ENCODE measurements at places on chromosomes 4 and X.
A peak's percentile ranks its signal among the peaks of the same experiment; 100 is the strongest.

GRCh38 chr4:2843941-2844584, 419 bp downstream of the ADD1 start:
- DNase-seq = peak; percentile 61

DNA sequence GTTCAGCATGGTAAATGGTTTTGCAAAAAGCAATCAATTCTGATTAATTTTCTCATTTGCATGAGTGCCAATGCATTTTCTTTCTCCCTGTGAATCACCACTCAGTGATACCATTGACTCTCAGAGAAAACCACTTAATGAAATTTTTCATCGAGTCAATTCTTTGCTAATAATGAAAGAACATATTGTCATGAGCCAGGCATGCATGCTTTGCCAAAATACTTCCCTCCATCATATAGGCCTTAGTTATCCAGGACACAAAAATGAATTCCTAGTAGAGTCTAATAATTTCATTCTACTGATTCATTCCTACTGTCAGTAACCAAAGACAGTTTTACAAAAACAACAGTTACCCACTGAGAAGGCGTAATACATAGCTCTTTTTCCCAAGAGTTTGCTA, 680.0 kb downstream of the TRIML1 start:
- DNase-seq = no peak

DNA sequence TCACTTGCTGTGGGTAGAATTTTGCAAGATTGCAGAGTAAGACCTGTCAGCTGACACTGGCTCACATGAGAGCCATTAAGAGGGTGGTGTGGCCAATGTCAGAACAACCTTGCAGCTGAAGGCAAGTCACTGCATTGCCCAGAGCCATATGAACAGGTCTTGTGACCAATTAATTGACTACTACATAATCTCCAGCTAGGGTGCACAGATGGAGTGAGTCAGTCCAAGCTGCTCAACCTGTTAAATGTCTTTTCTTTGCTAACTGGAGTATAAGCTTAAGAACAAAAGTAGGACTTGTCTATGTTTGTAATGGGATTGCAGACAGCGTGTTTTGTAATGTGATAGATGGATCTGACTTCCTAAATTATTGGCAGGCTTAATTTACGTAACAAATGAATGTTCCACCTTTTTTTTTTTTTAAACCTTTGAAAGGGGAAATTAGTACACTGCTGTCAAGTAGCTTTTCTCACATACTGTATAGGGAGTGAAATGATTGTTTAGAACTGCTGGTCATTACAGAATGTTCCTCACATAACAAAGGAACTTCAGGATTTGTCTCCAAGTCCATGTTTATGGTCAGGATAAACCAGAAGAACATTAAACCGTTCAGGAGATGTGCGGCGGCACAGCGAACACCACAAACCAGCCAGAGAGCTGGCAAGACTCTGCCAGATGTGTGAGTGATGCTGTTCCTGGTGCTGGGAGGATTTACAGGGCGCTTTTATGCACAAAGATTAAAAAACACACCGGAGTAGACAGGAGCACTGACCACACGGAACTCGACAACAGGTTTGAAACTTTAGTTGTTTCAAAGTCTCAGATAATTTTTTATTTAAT, 37.0 kb downstream of the FNIP2 start:
- DNase-seq = no peak

DNA sequence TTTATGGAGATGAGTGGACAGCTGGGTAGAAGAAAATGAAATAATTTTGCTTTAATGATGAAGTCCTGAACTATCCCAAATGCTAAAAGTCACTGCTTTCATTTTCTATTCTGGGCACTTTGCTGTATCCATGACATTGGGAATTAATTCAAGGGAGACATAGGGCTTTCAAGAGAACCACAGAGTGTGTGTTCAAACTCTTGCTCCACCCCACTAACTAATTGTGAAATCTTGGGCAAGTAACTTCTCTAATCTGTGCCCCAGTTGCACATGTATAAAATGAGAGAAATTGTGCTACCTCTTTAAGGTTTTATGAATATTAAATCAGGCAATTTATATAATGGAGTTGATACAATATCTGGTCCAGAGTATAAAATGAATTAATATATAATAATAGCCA, 1422.0 kb downstream of the ADGRL3 start:
- DNase-seq = no peak

DNA sequence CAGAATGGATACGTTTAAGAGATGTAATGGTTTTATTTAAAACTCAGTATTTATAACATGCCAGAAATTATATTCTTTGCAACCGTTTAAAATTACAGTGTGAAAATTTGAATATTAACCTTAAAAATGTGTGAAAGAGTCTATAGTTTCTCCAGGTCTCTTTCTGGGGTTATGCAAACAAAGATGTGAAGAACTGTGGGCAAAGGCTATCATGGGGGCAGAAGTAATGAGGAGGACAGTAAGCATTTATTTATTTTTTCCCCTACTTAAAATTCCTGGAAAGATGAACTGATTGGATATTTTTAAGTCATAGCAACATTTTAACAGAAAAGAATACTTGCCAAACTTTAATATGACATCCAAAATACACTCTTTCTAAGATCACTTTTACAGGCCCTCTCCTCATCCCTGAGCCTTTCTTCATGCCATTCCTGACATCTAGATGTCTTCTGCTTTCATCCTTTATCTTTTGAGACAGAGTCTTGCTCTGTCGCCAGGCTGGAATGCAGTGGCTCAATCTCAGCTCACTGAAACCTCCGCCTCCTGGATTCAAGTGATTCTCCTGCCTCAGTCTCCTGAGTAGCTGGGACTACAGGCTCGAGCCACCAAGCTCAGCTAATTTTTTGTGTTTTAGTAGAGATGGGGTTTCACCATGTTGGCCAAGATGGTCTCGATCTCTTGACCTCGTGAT, 46.1 kb downstream of the TMEM131L start:
- no peak for DNase-seq

DNA sequence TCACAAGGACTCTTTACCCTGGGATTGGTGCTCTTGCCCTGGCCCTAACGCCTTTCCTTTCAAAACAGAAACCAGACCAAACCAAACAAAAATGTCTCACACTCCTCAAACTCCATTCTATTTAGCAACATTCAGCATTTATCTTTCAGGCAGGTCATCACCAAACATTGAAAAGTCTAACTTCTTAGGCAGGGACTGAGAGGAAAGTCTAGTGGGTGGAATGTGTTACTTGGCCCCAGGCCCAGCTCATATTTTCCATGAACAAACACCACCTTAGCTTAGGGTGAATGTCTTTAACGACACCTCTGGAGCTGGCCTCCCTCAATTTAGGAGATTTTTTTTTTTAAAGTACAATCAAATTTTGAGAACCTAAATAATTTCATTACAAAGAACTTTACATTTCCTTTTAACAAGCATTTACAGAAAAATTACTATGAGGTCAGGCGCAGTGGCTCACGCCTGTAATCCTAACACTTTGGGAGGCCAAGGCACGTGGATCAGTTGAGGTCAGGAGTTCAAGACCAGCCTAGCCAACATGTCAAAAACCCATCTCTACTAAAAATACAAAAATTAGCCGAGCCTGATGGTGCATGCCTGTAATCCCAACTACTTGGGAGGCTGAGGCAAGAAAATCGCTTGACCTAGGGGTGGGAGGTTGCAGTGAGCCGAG, 10.2 kb upstream of the N4BP2 start:
- DNase-seq = no peak

- no peak for DNase-seq
Measured at GRCh38 chrX:20217271-20217670, 49.4 kb downstream of the RPS6KA3 start.

DNA sequence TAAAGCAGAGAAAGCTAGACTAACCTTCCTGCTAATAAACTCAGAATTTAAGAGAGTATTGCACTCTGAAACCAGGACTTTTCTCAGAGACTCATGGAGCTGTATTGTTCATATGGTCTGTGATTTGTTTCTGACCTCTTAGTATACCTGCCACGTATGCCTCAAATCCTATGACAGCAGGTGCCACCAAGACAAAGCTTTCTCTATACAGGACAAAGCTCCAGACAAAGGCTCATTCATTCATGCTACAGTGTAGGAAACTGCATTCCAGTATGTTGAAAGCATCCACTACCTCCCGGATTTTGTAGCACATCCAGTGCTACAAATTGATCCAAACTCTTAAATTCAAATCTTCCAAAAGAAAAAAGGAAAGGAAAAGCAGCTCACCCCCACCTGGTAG, 178.3 kb downstream of the CHIC2 start:
- no peak for DNase-seq

GRCh38 chrX:107654566-107654871, 26.2 kb downstream of the PRPS1 start:
- peak; percentile 39 for DNase-seq

- DNase-seq = peak; percentile 74
Measured at GRCh38 chrX:109475174-109475891, 6.6 kb downstream of the GUCY2F start.

GRCh38 chrX:25537699-25538098, 521.9 kb upstream of the ARX start:
- DNase-seq = no peak

DNA sequence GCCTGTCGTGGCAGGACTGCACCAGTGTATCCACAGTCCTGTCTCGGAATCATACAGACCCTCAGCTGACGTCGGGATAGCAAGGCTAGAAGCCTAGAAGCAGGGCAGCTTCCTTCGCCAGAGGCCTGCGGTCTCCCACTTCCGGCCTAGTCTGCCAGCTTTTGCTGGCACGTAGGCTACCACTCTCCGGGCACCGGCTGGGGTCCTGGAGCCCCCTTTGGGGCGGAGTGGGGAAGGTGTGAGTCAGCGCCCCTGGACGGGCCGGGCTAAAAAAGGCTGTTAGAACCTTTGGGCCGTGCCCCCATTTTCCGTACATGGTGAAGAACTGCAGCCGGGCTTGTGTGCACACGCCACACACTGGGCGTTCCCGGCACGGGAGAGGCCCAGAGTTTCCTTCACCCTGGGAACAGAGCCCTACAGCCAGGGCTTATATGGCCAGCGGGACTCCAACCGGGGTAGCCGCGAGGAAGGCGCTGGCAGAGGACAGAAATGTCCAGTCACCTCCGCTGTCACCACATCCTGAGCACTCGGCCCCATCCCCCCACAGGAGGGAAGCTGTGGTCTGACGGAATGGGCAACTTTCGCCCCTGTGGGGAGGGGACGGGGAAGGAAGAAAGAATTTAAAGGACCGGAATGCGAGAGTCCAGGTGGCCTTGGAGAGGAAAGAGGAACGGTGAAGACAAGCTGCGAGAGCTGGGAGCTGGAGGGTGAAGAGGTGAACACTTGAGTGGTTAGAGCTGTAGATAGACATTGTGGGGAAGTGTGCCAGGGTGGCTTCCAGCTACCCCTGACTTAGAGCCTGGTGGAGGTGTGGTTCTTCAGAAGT, 4.6 kb downstream of the MAGIX start:
- peak; percentile 49 for DNase-seq

GRCh38 chrX:132883358-132883915, 75.0 kb downstream of the HS6ST2 start:
- DNase-seq = no peak

DNA sequence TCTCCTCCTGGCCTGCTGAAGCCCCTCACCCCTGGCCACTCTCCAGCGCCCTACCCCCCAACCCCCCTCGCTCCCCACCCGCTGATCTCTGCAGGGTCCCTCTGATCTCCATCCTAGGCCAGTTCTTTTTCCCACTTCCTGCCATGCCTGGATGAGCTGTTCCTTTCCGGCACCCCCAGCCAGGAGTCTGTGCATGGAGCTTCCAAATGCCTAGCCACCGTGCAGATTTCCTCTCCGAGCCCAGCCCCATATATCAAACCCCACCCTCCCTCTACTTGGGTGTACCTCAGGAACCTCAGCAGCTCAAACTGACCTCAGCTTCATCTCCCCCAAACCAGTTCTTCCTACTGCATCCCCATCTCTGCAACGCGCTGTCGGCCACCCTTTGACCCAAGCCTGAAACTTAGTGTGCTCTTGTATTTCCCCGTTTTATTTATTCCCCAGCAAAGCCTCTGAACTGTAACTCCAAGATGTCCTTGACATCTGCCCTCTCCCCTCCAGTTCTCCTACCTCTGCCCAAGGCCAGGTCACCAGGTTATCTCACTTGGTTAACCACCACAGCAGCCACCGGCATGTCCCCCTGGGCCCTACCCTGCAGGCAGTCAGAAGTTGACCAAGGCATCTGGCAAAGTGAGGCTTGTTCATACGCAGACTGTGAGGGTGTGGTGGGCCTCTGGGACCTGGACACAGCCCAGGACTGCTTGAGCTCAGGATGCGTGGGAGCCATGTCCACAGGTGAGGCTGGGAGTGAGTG, 194.9 kb upstream of the PSAPL1 start:
- no peak for DNase-seq

- DNase-seq = no peak
Measured at GRCh38 chr4:20196476-20196875, 55.2 kb upstream of the SLIT2 start.

GRCh38 chr4:188822698-188823097, 683.5 kb downstream of the TRIML1 start:
- DNase-seq = peak; percentile 76

DNA sequence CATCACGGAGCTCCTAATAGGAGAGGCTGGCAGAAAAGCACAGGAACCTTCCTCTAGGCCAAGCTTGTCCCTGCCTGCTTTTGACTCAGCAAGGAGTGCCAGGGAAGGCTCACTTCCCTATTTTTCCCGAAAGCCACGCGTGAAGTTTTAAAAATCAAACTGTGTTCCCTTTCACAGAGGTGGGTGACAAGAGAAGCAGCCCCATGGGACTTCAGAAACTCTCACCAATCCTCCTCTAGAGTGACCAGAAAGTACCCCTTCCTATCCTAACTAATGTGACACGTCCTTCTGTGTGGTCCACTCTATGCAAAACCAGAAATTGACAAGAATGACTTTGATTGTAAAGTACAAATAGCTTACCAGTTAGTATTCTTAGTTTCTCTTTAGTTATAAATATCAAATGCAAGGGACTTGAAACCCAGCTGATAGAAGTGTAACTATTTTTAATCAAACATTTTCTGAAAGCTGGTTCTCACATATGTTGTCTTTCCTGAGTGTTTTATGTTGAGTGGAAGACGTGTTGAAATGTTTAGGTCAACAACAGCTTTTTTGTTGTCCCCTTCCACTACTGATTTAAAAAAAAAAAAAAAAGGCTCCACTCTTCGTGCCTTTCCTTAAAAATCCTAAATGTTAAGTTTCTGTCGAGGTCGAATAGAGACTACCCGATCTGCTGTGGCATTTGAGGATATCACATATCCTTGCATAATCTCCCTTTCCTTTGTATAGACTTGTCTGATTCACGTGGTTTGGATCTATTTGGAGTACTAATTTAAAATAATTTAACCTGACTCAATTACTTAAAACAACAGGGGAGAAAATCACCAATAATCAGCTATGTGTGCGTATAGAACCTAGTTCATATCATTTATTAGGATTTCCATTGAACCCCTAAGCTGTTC, 42.1 kb downstream of the NFKB1 start:
- no peak for DNase-seq

- no peak for DNase-seq
Measured at GRCh38 chr4:149709640-149710039, 106.0 kb downstream of the IQCM start.

DNA sequence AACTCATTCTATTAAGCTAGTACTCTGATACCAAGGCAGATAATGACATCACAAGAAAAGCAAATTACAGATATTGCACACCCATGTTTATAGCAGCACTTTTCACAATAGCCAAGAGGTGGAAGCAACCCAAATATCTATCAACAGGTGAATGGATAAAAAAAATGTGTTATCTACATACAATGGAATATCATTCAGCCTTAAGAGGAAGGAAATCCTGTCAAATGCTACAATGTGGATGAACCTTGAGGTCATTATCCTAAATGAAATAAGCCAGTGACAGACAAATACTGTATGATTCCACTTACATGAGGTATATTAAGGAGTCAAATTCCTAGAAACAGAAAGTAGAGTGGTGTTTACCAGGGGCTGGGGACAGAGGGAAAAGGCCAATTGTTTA, 14.3 kb downstream of the FABP2 start:
- no peak for DNase-seq

- no peak for DNase-seq
Measured at GRCh38 chr4:153115322-153116290, 88.6 kb upstream of the TRIM2 start.
